ENCODE measurements at places on chromosomes 1 and 21.

- H3K36me3 ChIP-seq, result no peaks in the 10 kb centered on the region
- H3K27ac ChIP-seq, result no peak overlapping the region
- no peak for DNase-seq
- no peak overlapping the region for H3K4me3 ChIP-seq
- no peaks in the 10 kb centered on the region for H3K4me1 ChIP-seq
These were observed 100.9 kb upstream of the RUNX3 start for GRCh38 chr1:25030674-25031589.

- no peaks in the 10 kb centered on the region for H3K4me1 ChIP-seq
- no peaks in the 10 kb centered on the region for H3K27me3 ChIP-seq
- H3K36me3 ChIP-seq, result no peaks in the 10 kb centered on the region
- H3K27ac ChIP-seq, result no peak overlapping the region
- H3K4me3 ChIP-seq, result no peak overlapping the region
- no peak for DNase-seq
These were observed 250.3 kb downstream of the PTPRC start for GRCh38 chr1:198889101-198889500.

DNA sequence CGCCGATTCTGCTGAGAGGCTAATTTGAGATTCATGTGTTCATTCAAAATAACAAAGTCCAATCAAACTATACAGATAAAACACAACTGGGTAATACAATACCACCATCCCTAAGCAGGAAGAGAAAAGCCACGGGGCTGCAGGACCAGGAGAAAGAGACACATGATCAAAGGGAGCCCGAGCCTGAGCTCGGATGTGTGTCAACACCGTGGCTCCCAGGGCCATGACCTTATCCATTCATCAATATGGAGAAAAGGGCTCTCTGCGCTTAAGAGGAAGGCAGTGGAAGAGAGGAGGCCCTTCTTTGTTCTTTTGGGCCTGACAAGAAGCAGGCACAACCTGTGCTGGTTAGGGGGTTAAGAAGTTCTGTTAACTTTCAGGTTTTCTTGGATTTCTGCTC, 56.7 kb downstream of the HUNK start:
- H3K4me1 ChIP-seq, result no peaks in the 10 kb centered on the region
- no peak for DNase-seq
- no peaks in the 10 kb centered on the region for H3K36me3 ChIP-seq
- no peak overlapping the region for H3K4me3 ChIP-seq
- H3K27ac ChIP-seq, result no peak overlapping the region

DNA sequence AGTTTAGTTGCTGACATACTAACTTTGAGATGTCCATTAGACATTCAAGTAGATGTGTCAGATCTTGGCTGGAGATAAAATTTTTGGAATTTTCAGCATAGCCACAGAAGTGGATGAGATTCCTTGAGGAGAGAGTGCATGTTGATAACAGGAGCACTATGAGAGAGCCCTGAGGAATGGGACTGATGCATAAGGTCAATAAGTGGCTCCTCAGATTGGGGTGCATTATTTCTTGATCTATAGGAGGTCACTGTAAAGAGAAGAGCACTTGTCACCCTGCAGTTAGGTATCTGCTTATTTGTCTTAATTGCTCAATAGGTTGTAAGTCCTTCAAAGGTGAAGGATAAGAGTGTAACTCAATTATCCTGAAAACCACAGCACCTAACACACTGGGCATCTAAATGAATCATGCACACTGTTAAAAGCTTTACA, 52.0 kb upstream of the TACSTD2 start:
- no peak overlapping the region for H3K4me3 ChIP-seq
- H3K27me3 ChIP-seq, result no peaks in the 10 kb centered on the region
- no peaks in the 10 kb centered on the region for H3K36me3 ChIP-seq
- no peaks in the 10 kb centered on the region for H3K4me1 ChIP-seq

DNA sequence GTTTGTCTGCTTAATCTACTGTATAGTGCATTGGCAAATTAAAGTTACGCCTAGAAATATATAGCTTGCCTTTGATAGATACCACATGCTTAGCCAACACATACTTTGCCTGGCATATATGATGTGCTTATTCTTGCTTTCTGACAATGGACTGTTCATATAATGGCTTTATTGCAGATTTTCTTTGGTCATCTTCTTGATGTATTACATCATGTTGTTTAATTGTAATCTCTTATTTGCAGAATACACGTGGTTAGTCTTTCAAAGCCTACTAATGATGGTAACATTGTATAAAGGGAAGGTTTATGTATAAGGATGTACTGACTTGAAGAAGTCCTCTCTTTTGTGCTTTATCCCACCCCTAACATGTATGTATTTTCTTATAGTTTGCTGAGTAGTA, 201.5 kb downstream of the PDE4B start:
- no peaks in the 10 kb centered on the region for H3K36me3 ChIP-seq
- DNase-seq, result no peak
- H3K4me3 ChIP-seq, result no peak overlapping the region
- H3K27ac ChIP-seq, result no peak overlapping the region
- no peaks in the 10 kb centered on the region for H3K27me3 ChIP-seq

Data from liver (tissue), 10 donors.